ENCODE measurements at places on chromosomes 3 and 15. TPM values are rescaled to one million over a fixed set of nuclear protein-coding genes. Genes with fewer than 3 reads are reported as not detected.

PAK6 gene
- 19.9 TPM for total RNA-seq

MEGF11 gene
- total RNA-seq: 0.25 TPM

TRIM42 gene
- total RNA-seq: not detected

ACOX2 gene
- 24.8 TPM for total RNA-seq

PTX3 gene
- 29.2 TPM for total RNA-seq

SLC9C1 gene
- total RNA-seq: not detected

LRCH3 gene
- 99.0 TPM for total RNA-seq

HTR3E gene
- total RNA-seq: not detected

KCNMB3 gene
- total RNA-seq: 1.2 TPM

GPR171 gene
- total RNA-seq: 5.4 TPM

NEK11 gene
- 8.6 TPM for total RNA-seq

SLC28A1 gene
- total RNA-seq: not detected

GABRA5 gene
- not detected for total RNA-seq

LRTM1 gene
- not detected for total RNA-seq

CLSTN2 gene
- 16.0 TPM for total RNA-seq

MYRIP gene
- 7.4 TPM for total RNA-seq

FOXB1 gene
- total RNA-seq: not detected

PIGZ gene
- total RNA-seq: 9.8 TPM

ACVR2B gene
- total RNA-seq: 3.7 TPM

MESP2 gene
- not detected for total RNA-seq

NUSAP1 gene
- 16.9 TPM for total RNA-seq

SCAANT1 gene
- not detected for total RNA-seq

C3orf20 gene
- 0.49 TPM for total RNA-seq

CYP19A1 gene
- total RNA-seq: 8.8 TPM

CA12 gene
- total RNA-seq: 89.6 TPM

NUDT16 gene
- total RNA-seq: 18.2 TPM

LRRC31 gene
- not detected for total RNA-seq

C15orf40 gene
- 6.9 TPM for total RNA-seq

SETMAR gene
- total RNA-seq: 40.0 TPM

ATP8B4 gene
- 9.8 TPM for total RNA-seq

CLDN11 gene
- total RNA-seq: 136 TPM

TMOD3 gene
- total RNA-seq: 28.5 TPM

MST1R gene
- 38.1 TPM for total RNA-seq

LDHAL6B gene
- total RNA-seq: not detected

ARNT2 gene
- 8.1 TPM for total RNA-seq

SLC12A1 gene
- not detected for total RNA-seq

TRNT1 gene
- total RNA-seq: 12.8 TPM

METTL6 gene
- total RNA-seq: 13.8 TPM

FGF12 gene
- total RNA-seq: 1.5 TPM

TRIM71 gene
- total RNA-seq: not detected

HRH1 gene
- 9.3 TPM for total RNA-seq

All from vagina (tissue), 2 donors.